ENCODE measurements at places on chromosomes 16 and 17.

DNA sequence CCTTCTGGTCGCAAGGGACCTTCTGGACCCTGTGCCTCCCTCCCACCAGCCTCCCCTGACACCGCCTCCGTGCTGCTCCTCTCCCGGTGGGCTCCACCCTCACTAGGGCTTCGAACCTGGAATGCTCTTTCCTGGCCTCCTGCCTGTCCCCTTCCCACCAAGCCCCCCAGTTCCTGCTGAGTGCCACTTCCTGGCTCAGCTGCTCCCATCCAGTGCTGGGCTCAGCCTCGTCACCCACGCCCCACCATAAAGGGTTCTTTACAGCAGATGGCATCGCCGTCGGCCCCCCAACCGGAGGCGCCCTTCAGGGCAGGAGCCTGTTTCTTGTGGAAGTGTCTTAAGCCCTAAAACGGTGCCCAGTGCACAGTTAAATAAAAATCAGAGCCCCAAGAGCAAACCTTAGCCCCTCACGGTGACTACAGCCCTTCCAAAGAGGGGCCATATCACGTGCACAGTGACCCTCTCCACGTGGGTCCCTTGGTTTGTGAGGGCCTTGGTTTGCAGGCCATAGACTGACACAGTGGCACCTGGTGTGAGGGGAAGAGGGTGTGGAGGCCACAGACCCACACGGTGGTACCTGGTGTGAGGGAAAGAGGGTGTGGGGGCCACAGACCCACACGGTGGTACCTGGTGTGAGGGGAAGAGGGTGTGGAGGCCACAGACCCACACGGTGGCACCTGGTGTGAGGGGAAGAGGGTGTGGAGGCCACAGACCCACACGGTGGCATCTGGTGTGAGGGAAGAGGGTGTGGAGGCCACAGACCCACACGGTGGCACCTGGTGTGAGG is 111.4 kb downstream of the METRNL start:
- DNase-seq, result no peak

- DNase-seq, result no peak
These were observed 25.1 kb downstream of the C16orf54 start for GRCh38 chr16:29720703-29721102.

DNA sequence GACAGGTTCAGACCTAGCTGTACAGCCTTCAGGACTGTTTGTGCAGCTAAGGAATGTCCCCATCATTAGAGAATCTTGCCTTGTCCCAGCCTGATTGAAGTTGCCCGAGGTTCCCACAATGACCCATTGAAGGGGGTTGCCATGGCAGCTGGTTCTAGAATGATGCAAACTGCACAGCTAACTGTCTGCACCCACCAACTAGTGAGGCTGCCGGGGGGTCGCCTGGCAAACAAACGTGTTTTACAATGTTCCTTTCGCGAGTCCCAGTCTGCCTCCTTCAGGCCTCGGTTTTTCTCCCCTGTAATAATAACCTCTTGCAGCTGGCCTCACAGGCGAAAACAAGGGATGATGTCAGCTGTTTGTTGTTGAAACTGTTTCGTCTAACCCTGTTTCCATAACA is 5.5 kb downstream of the C16orf96 start:
- no peak for DNase-seq

- no peak for DNase-seq
These were observed 16.6 kb upstream of the LITAF start for GRCh38 chr16:11603331-11603750.

DNA sequence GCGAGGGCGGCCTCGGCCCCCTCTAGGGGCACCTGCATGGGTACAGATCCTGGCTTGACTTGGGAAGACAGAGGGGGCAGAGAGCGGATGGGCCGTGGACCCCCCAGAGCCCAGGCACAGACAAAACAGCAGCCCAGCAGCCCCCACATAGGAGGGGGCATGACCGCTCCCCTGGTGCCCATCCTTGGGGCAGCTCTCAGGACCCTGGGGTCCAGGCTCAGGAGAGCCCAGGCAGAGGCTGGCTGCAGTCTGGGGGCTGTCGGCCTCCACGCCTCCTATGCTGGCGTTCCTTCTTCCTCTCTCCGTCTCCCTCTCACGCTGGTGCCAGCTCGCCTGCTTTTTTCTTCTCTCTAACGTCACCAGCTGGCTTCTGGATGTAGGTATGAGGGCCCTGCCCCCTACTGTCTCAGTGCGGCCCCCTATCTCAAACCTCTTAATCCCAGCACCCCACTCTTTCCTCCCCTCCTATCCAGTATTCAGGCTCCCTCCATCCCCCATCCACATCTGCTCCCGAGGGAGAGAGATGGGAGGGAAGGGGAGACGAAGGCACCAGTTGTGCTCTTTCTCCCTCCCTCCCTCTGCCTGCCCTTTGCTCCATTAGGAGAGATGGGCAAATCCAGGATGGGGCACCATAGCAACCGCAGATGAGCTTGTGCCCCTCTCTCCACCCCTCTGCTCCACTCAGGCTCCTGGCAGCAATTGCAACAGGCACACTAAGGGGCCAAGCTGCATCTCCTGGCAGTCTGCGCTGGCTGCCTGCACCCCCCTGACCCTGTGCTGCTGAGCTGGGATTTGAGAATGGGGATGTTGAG is at the start of gene GPR179:
GPR179 (minus strand) TSS at position 349 of the 812 bp plus-strand sequence; CDS start at position 182, 167 bp downstream.
- no peak for DNase-seq

- DNase-seq, result no peak
These were observed 39.4 kb downstream of the HS3ST3A1 start for GRCh38 chr17:13562271-13562800.
